ENCODE measurements at places on chromosomes 4 and X.

- peak; percentile 35 for DNase-seq
These were observed 56.9 kb upstream of the TMEM33 start for GRCh38 chr4:41878170-41878969.

DNA sequence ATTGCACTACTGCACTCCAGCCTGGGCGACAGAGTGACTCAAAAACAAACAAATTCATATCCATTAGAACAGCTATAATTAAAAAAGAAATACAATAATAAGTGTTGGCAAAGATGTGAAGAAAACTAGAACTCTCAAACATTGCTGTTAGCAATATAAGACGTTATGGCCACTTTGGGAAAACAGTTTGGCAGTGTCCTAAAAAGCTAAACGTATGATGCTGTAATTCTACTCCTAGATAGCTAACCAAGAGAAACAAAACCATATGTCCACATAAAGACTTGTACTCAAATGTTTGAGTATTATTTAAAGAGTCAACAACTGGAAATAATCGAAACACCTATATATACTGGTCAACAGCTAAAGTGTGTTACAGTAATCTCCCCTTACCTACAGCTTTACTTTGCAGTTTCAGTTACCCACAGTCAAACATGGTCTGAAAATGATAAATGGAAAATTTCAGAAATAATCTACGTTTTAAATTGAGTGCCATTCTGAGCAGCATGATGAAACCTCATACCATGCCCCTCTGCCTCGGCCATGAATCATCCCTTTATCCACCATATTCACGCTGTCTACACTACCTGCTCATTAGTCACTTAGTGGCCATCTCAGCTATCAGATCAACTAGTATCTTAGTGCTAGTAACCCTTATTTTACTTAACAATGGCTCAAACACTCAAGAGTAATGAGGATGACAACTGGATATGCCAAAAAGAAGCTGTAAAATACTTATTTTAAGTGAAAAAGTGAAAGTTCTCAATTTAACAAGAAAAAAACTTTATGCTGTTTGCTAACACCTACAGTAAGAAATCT lies 4.9 kb downstream of the ELF2 start:
- no peak for DNase-seq

DNA sequence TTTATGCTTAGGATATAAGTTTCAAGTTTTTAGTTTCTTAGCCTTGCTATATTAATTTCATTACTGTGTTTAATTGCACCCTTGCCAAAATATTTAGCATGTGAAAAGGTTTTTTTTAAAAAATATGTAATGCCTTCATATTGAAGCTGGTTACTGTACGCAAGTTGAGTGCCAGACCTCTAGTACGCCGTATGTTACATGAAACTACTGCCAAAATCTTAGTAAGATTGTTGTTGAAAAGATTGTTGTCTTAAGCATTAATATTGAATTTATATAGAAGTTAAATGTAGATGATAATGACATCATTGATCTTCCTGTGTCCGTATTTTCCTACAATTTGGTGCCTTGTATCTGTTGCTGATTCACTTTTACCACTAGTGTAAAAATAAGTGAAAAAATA lies 37.1 kb downstream of the FAM133A start:
- no peak for DNase-seq

- no peak for DNase-seq
These were observed 28.1 kb upstream of the RASL11B start for GRCh38 chr4:52833941-52834525.

DNA sequence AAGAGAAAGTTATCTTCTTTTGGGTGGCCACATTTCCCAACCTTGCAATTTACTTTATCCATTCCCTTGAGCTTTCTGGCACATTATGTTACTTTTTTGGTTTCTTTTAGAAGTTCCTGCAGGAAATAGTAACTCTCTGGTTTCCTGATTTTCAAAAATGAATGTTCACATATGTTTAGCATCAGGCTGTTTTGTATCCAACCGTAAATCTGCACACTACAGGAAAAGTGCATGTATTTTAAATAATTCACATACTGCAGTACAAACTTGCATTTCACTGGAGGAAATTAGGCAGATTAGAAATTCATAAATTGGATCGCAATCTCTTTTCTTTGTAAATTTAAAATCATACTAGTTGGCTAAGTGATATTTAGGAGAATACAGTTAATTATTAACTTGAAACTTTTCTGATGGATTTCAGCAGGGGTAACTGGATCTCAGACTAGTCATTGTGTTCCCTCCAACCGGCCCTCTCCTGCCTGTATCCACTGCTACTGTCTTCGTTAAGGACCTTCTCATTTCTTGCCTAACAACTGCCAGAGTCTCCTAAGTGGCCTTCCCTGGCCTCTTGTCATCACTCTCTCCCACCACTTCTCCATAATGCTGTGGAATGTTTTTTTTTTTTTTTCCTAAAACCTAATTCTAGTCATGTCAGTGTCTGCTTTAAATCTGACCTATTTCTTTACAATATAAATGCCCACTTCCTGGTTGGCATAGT lies 137.2 kb downstream of the UNC5C start:
- DNase-seq: no peak

GRCh38 chr4:3323071-3323481 lies 30.3 kb downstream of the RGS12 start:
- DNase-seq: no peak

DNA sequence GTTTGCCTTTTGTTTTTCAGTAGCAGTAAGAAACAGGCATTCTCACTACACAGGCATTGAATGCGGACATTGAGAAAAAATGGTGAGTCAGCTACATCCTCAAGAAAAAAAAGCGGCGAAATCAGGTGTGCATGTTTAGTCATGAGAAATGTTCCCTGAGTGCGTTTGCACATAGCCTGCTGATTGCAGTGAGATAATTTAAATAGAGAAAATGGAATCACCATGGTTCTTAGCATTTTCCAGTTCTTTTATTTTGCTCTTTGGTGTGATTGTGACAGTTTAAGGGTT lies 54.1 kb upstream of the CLDN34 start:
- DNase-seq: no peak

GRCh38 chr4:79772510-79772909 lies 300.5 kb downstream of the ANTXR2 start:
- no peak for DNase-seq

- DNase-seq: peak; percentile 57
These were observed 185.7 kb upstream of the HS3ST1 start for GRCh38 chr4:11614426-11614825.

DNA sequence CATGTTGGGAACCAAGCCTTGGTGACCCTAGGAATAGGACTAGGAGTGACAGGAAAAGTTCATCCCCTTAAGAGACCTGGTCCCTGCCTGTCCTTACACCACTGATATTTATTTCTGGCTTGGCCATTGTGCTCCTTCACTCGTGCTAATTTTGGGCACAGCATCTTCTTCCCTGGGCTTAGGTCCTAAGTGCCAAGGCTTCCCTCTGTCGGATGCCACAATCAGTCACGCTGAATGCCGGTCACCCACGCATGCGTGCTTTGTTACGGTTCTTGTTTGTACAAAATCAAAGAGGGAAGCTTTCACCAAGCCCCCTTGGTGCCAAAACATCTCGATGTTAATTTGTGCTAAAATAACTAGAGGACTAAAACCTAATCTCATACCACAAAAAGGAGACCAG lies 17.4 kb upstream of the MAP3K15 start:
- DNase-seq: no peak

GRCh38 chr4:173529477-173530325 lies at the start of gene HAND2:
HAND2 (minus strand) TSS chr4:173530229; CDS start chr4:173529289, 940 bp downstream.
- DNase-seq: peak; percentile 57

- peak; percentile 76 for DNase-seq
These were observed 36.8 kb upstream of the VMA21 start for GRCh38 chrX:151359931-151360871.

- DNase-seq: no peak
These were observed 76.2 kb upstream of the S100G start for GRCh38 chrX:16573781-16574180.

Measured in ELF-1 (cell line).